Activated T-cell treated with anti-CD3 and anti-CD28 coated beads for 1 hour (primary cell): ENCODE measurements at places on chromosomes 13 and 19.
A peak's percentile ranks its signal among the peaks of the same experiment; 100 is the strongest.

GRCh38 chr13:58949646-58950045 is 1214.1 kb downstream of the DIAPH3 start:
- DNase-seq, result no peak

DNA sequence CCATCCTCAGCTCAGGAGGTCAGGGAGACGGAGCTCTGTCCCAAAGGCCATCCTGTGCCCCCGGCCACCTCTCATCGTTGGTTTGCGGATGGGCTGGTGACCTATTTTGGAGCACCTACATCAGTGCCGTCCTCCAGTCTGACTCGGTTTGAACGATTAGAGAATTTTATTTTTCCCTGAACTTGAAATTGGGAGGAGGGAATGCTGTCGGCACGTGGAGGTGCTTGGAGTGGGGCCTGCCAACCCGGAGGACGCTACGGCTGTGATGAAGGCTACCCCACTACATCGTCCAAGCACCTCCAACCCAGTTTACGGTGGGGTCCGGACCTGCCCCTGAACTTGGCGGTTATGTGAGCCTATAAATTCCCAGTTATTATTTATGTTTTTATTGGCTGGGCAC is 3.0 kb upstream of the ZNF554 start:
- no peak for DNase-seq

DNA sequence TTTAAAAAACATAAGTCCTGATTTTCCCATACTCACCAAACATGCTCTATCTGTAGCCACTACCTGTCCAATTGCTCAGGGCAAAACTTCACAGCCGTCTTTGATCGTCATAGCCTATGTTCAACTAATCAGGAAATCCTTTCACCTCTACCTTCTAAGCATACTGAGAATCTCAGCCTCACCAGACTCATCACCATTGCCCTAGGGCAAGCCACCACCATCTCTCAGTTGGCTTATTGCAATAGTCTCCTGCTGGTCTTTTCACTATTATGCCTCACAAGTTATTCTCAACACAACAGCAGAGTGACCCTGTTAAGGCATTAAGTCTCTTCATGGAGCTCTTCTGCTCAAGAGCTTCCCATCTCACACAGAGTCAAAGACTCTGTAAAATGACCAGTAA is 260.4 kb upstream of the MAB21L1 start:
- no peak for DNase-seq

GRCh38 chr13:101127741-101128353 is 288.5 kb downstream of the NALCN start:
- DNase-seq, result no peak

DNA sequence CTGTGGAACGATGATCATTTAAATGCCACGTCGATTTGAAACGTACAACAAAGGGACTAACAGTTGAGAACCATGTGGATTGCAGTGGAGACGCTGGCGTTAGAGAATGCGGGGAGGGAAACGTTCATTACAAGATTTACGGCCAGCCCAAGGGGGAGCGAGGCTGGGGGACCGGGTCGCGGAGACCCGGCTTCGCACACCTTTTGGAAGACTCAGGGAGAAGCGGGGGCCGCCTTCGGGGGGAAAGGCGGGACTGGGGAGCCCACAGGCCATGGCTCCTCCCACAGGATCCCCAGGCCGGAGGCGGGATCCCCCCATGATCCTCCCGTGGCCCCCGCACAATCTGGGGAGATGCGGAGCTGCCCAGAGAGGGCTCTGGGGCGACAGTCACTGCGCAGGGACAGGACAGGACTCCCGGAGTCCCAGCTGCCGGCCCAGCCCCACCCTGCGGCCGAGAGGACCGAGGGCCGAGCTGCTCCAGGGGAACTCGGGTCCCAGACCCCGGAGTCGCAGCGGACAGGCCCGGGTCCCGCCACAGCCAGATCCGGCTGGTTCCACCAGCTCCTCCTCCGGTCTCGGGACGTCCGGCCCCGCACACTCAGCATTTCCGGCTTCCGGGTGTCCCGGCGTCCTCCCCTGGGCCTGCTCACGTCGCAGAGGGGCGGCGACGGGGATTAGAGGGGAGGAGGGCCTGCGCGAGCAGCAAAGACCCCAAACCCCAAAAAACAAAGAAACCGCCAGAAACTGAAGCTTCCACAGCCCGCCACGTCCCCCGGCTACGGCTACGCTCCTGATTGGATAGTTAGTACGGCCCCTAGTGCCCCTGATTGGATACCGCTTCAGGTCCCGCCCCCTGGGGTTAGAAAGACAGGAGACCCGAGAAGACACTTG is 21.1 kb upstream of the OR10H1 start:
- DNase-seq, result peak; percentile 93

GRCh38 chr19:29411113-29411581 is 114.6 kb upstream of the VSTM2B start:
- no peak for DNase-seq

DNA sequence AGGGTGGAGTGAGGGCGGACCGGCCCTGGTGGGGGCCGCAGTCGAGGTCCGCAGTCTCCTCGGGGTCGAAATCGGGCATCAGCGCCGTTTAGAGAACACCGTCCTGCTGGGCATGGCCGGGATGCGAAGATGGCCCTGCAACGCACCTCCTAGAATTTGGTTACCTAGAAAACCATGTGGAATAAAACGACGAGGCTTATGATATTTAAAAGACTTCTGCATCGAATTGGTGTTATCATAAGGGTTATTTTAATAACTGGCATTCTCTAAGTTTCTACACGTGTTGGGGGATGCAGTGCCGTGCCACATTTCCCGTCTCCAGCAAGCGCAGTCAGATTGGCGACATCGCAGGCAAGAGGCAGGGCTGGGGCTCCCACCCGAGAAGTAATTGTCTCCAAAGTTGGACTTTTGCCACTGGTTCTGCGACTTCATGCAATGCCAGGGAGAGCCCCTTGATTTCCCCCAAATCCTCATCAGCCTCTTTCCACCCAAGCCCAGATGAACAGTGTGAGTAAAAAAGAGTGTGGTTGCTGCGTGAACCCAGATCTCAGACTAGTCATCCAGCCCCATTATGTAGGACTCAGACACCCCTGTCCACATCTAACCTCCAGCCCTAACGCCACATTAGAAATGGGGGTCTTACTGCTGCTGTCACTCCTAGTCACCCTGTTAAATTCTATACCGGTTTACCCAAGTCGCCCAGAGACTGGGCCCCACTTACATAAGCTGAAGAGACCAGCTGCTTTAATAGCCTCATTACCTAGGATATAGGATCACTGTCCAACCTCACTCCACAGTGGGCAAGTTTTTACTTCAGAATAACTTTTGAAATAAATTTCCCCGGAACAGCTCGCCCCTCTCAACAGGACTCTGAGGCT is 571 bp upstream of the DHRS12 start:
- DNase-seq, result no peak

DNA sequence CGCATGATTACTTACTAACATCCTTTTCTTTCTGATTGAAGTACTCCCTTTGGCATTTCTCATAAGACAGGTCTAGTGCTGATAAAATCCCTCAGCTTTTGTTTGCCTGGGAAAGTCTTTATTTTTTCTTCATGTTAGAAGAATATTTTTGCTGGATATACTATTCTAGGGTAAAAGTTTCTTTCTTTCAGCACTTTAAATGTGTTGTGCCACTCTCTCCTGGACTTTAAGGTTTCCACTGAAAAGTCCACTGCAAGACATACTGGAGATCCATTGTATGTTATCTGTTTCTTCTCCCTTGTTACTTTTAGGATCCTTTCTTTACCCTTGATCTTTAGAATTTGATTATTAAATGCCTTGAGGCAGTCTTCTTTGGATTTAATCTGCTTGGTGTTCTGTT is 796.7 kb downstream of the UQCRFS1 start:
- DNase-seq, result no peak

- no peak for DNase-seq
These were observed 233.6 kb downstream of the SLITRK6 start for GRCh38 chr13:85565652-85566051.

DNA sequence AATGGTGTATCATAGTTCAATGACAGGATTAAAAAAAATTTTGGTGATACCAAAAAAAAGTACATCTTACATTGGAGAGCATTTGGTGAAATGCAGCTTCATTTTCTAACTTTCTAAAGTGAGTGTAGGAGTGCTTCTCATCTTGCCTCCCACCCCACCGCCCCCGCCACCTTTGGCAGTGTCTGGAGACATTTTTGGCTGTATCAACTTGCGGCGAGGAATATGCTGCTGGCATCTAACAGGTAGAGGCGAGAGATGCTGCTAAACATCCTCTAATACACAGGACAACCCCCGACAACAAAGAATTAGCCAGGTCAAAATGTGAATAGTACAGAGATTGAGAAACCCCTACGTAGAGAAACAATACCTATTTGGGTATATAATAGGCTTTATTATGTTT is 1.7 kb downstream of the DLEU7 start:
- DNase-seq, result no peak

DNA sequence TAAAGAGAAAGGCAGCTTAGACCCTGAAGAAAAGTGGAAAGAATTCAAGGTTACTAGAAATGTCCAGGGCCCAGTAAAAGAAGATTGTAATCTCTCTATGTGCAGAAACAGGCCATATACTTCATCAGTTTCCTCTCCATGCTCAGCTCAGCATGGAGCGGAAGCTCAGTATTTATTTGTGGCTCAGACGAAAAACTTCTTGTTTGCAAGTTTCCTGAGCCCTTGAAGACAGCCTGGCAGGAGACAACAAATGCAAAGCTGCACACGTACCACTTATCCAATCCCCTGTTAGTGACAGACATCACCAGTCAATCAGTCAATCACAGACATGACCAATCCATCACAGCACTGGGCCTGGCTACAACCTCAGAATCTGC is 8.1 kb upstream of the KLF2 start:
- no peak for DNase-seq

- DNase-seq, result no peak
These were observed 6.9 kb downstream of the REXO1 start for GRCh38 chr19:1841209-1841924.

DNA sequence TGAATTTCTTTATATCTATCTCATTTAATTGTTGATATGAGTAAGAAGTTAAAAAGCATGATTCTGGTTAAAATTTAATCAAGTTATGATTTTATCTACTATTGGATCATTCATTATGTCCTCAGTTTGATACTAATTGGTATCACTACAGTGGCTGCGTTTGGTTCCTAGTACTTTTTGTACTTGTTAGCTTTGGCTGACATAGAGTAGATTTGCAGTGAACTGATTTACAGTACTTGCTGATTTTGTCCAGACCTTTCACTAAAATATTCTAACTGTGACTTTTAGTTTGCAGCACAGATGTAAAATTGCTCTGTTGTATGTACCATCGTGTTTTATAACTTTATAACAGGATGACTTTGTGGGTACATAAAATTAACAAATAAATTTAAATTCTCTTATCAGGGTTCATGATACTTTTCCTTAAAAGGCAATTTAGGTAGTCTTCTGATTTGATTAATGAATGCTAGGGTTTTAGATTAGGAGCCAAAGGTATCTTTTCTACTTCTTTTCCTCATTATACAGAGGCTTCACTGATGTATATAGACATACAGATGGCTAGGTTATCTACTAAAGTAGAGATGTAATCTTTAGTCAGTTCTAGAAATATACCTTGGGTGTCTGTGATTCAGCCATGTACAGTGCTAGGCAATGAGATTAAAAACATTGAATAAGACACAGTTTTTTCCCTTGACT is 8.7 kb downstream of the UCHL3 start:
- DNase-seq, result no peak

DNA sequence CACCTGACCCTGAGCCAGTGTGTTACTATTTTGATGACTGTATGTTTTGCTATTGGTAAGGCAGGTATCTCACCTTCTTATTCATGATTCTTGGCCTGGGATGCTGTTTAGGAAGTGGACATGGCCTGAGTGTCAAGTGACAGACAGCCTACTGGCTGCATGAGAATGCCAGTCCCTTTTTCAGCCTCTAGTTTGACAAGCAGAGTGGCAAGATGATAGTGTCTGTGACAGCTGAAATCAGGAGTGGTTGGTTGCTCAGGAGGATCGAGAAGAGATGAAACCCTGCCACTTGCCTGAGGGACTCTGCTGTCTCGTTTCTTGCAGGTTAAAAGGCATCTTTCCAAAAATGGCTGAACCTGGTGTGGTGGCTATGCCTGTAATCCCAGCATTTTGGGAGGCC is 7.1 kb upstream of the ELOF1 start:
- DNase-seq, result no peak

GRCh38 chr19:48489608-48490216 is 20.5 kb downstream of the CYTH2 start:
- DNase-seq, result peak; percentile 75

GRCh38 chr13:77415253-77416071 is 88.6 kb upstream of the MYCBP2 start:
- no peak for DNase-seq

DNA sequence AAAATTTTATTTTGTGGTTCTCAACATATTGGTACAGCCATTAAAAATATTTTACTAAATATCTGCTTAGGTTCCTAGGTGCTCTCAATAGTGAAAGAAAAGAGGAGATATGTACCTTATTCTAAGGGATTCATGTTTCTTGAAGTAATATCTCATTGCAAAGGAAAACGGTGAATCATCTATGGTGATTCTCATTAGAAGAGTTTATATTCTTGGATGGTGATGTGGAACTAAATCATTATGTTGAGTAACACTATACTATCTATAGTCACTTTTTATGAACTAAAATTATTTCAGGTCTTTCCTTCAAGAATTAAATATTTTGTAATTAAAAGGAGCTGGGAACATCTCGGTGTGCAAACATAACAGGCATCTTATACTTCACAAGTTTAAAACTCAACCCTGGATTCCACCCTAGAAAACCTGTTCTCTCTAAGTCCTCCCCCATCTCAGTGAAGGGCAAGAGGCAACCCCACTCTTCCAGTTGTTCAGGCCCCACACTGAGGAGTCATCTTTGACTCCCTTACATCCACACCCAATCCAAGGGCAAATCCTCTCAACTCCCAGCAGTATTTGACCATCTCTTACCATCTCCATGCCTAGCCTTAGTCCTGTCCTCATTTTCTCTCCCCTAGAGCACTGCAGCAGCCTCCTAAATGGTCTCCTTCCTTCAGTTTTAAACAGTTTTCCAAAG is 140.1 kb downstream of the RGCC start:
- no peak for DNase-seq
